ENCODE measurements at places on chromosomes 6 and 20.

DNA sequence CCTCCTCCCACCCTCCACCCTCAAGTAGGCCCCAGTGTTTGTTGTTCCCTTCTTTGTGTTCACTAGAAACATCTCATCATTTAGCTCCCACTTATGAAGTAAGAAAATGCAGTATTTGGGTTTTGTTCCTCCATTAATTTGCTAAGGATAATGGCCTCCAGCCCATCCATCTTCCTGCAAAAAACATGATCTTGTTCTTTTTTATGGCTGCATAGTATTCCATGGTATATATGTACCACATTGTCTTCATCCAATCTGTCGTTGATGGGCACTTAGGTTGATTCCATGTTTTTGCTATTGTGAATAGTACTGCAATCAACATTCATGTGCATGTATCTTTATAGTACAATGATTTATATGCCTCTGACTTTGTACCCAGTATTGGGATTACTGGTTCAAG, 416.8 kb upstream of the SASH1 start:
- no peaks in the 10 kb centered on the region for H3K27me3 ChIP-seq
- H3K36me3 ChIP-seq, result no peaks in the 10 kb centered on the region

DNA sequence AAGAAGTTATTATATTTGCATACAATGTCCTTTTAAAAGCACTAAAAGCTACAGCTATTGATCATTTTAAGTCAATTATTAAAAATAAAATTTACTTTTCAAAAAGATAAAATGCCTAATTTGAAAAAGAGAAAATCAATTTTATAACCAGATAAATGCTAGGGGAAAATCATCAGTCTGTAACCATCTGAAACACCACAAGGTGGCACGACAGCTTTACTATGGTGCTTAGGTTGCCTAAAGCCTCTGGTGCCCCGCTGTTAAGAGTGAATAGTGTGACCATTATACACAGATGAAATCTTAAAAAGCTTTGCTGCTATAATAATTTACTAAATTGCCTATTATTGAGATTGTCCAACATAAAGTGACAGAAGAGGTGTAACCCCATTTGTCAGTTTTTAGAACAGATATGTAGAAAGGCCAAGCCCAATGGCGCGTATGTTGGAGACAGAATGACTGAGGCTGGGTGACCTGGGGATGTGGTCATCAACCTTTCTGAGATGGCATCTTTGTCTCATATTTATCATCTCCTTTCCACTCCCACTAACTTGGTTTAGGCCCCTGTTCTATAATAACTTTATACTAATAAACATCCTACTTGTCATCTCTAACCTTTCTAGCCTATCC, 100.8 kb downstream of the MOXD1 start:
- no peak overlapping the region for H3K27ac ChIP-seq
- peaks cover 2% of the 10 kb centered on the region for H3K36me3 ChIP-seq
- H3K4me1 ChIP-seq, result no peaks in the 10 kb centered on the region

DNA sequence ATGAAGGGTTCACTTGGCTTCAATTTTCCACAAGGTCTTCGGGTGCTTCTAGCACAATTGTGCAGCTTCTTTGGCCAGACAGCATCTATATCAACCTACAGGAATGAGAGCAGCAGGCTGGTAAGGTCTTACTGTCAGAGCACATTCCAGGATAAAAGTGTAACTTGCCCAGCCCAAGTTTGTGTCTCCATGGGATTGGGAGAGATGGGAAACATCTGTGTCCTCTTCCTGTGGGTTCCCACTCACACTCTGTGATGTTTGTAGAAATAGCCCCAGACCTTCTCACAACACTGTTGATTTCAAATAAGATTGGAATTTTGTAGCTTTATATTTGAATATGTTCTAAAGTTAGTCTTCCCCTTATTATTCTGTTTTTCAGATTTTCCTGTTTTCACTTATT, 83.4 kb upstream of the RGS17 start:
- DNase-seq, result no peak
- no peak overlapping the region for H3K27ac ChIP-seq

DNA sequence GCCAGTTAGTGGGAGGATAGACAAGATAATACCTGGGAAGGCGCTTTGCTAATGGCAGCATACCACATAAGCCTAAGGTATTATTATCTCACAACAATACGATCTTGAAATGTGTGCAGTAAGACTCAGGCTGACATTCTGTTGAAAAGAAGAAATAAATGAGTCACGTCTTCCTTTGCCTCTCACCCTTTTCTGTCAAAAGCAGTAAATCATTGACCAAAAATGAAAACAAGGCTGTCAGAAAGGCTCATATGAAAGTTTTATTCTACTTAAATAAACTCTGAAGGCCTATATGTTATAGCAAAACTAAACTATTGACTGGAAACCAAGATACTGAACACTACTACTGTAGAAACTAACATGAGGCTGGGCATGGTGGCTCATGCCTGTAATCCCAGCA, 43.1 kb upstream of the IL20RA start:
- no peaks in the 10 kb centered on the region for H3K27me3 ChIP-seq
- H3K4me1 ChIP-seq, result peaks cover 11% of the 10 kb centered on the region
- no peak for DNase-seq
- H3K36me3 ChIP-seq, result no peaks in the 10 kb centered on the region

- H3K27me3 ChIP-seq, result no peaks in the 10 kb centered on the region
- peaks cover 45% of the 10 kb centered on the region for H3K36me3 ChIP-seq
- no peak overlapping the region for H3K4me3 ChIP-seq
Observed at GRCh38 chr6:84137989-84138575, 89.4 kb downstream of the CEP162 start.

DNA sequence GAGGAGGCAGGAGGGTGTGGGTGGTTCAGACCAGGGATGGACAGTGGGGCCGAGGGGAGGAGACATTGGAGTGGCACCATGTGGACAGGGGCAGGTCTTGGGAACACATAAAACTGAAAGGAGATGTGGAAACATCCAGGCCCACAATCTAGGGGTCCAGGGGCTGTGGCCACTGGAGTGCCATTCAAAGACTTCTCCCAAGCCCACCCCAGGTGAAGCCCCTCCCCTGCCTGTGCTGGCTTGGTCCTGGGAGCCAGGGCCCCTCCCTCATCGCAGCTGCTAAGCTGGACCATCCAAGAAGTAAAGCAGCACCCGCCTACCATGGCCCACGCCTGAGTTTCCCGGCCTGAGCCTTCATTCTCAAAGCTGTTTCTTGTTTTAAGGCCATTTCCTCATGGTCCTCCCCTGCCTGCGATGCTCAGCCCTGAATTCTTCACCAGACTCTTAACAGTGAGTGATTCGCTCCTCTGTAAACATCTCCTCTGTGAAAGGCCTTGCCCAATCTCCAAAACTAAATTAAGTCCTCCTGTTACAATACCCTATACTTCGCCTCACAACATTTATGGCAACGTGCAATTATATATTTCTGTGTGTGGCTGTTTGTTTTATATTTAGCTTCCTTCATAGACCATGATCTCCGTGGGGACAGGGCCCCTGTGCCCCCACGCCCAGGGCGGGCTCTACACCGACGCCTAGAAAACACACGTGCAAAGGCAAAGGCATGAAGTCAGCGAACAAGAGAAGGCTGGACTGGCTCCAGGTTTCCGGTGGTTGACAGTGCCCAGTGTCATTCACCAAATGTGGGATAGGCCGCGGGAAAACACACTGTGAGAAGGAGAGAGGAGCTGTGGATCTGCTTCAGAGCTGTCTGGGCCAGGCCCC, 267.8 kb downstream of the ERMARD start:
- H3K4me1 ChIP-seq, result no peaks in the 10 kb centered on the region
- peaks cover 18% of the 10 kb centered on the region for H3K27me3 ChIP-seq
- no peak overlapping the region for H3K4me3 ChIP-seq
- DNase-seq, result no peak
- no peak overlapping the region for H3K27ac ChIP-seq

- no peak for DNase-seq
- no peak overlapping the region for H3K4me3 ChIP-seq
- no peaks in the 10 kb centered on the region for H3K4me1 ChIP-seq
- H3K27ac ChIP-seq, result no peak overlapping the region
Observed at GRCh38 chr20:9110916-9111432, 42.1 kb downstream of the PLCB4 start.

GRCh38 chr6:35365594-35366203, 23.3 kb downstream of the PPARD start:
- peaks cover 64% of the 10 kb centered on the region for H3K4me1 ChIP-seq
- H3K4me3 ChIP-seq, result no peak overlapping the region
- H3K27me3 ChIP-seq, result no peaks in the 10 kb centered on the region
- no peak for DNase-seq
- H3K27ac ChIP-seq, result no peak overlapping the region

DNA sequence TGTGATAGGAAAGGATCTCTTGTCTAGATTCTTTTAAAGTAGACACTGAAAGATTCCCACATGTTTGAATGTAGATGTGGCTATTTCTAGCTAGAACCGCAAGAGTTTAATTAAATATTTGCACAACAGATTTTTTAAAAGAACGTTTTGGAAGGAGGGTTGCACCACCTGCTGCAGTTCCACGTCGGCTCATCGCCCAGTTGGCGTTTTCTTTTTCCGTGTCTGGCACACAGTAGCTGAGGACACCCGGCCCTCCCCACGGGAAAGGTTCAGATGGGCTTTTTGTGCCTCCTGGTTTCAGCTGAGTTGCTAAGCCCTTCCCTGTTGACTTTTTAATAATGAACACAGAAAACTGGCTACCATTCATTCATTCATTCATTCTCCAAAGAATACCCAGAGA, 41.8 kb upstream of the DOK5 start:
- H3K36me3 ChIP-seq, result no peaks in the 10 kb centered on the region
- no peak for DNase-seq
- no peak overlapping the region for H3K4me3 ChIP-seq
- no peaks in the 10 kb centered on the region for H3K27me3 ChIP-seq
- H3K4me1 ChIP-seq, result no peaks in the 10 kb centered on the region

DNA sequence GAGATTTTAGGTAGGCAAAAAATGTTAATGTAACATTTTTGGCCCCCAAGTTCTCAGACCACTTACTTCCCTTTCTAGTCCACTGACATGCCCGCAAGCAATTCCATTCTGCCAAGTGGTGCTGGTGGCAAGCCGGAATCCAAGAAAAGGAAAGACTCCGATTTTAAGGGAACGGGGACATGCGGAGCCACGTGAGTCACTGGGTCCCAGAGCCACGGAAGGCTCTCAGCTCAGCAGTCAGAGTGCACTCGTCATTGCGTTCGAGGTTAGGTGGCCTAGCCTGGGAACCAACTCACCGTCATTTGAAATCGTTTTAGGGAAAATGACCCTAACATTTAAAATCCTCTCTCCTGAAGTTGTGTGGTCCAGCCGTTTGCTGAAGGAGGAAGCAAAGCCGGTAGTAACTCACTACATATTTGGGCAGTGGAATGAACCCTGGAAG, 711 bp upstream of the SIRT5 start:
- H3K36me3 ChIP-seq, result peaks cover 7% of the 10 kb centered on the region
- no peak for DNase-seq
- peaks cover 23% of the 10 kb centered on the region for H3K4me1 ChIP-seq

DNA sequence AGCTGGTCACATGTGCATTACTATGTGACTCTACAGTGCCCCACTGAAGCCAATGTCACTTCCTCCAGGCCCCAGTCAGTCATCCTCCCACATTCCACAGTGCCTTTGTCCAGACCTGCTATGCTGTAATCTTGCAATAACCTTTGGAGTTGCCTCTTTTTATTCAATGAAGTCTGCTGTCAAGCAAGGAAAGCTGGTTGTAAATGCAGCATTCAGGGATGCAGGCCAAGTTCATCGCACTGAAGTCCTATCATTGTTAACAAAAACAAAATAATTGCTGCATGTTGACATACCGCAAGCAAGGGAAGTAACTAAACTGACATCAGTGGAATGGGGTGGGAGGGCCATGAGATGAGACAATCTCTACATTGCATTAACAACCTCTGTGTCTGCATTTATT, 131.2 kb upstream of the CDYL start:
- no peaks in the 10 kb centered on the region for H3K36me3 ChIP-seq
- peaks cover 9% of the 10 kb centered on the region for H3K4me1 ChIP-seq
- H3K27me3 ChIP-seq, result peaks cover 36% of the 10 kb centered on the region
- no peak for DNase-seq
- H3K27ac ChIP-seq, result no peak overlapping the region

GRCh38 chr6:7341989-7342742, 29.2 kb upstream of the SSR1 start:
- peaks cover 21% of the 10 kb centered on the region for H3K27me3 ChIP-seq
- H3K27ac ChIP-seq, result no peak overlapping the region
- no peak for DNase-seq
- no peak overlapping the region for H3K4me3 ChIP-seq
- no peaks in the 10 kb centered on the region for H3K4me1 ChIP-seq

DNA sequence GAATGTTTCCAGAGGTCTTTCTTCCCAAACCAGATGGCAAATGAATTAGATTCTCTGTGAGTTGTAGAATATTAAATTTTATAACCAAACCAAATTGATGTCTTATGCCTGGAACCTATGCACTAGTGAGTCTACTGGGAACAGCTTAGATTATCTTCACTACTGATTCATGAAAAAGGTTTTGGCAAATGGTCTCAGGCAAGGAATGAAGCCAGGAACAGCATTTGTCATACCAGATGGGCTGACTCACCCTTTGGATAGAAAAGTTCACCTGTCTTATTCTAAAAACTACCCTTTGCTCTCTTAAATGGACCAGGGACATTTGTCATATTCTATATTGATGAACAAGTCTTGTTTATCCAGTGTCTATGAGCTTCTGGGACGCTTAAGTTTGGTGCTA, 135.4 kb upstream of the ECI2 start:
- no peak for DNase-seq
- no peak overlapping the region for H3K27ac ChIP-seq
- H3K27me3 ChIP-seq, result peaks cover 10% of the 10 kb centered on the region
- H3K36me3 ChIP-seq, result no peaks in the 10 kb centered on the region

DNA sequence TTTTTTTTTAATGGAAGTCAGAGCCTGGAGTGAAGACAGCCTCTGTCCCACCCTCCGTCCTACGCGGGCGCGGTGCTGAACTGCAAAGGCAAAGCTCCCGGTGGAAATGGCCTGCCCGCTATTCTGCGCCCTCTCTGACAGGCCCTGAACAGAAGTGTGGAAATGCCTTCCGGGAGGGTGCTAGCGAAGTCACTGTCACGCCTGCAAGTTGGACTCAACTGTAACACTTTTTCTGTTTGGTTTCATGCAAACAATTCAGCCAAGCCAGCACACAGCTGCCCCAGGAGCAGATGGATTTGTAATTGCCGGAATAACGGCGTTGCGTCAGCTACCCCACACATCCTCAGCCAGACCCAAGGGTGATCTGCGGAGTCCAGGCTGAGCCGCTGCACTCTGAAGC, 107.6 kb downstream of the PSMB1 start:
- H3K27ac ChIP-seq, result no peak overlapping the region
- peaks cover 2% of the 10 kb centered on the region for H3K27me3 ChIP-seq
- H3K4me1 ChIP-seq, result no peaks in the 10 kb centered on the region
- H3K4me3 ChIP-seq, result no peak overlapping the region
- no peak for DNase-seq

GRCh38 chr6:43013843-43014433, at the start of the genes KLHDC3 and MEA1:
TSS of gene KLHDC3 (plus strand) at chr6:43014249. CDS start at chr6:43017193, 2,944 bp downstream.
TSS of gene MEA1 (minus strand) at chr6:43013946. CDS start at chr6:43013813, 133 bp downstream.
- peak within 1 kb of the TSS; percentile 89 for H3K27ac ChIP-seq
- peak; percentile 94 for DNase-seq
- H3K4me1 ChIP-seq, result peaks cover 51% of the 10 kb centered on the region
- peak within 1 kb of the TSS; percentile 97 for H3K4me3 ChIP-seq

DNA sequence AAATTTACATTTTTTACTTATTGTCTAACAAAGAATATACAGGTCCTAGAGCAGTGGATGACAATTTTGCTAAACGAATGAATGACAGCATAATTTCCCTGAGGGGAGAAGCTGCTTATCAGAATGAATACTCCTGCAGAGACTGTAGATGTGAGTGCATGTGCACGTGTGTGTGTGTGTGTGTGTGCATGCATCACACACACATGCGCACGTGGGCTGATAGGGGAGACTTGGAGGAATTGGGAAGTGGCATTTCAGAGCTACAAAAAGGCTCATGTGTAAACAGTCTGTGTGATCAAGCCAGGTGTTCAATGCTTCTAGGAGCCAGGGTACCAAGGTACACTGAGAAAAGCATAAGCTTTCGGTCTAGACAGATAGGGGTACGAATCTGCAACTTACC, 93.5 kb upstream of the SASH1 start:
- H3K36me3 ChIP-seq, result no peaks in the 10 kb centered on the region
- peaks cover 5% of the 10 kb centered on the region for H3K27me3 ChIP-seq
- no peak overlapping the region for H3K4me3 ChIP-seq
- H3K27ac ChIP-seq, result no peak overlapping the region

Measured in activated B cell treated with CpG ODN at 0.5 μM for 24 hours (primary cell).